Urothelium cell line (cell line): ENCODE measurements at places on chromosomes 12 and 14.

- no peak for DNase-seq
Observed at GRCh38 chr14:94376108-94376975, 12.1 kb downstream of the SERPINA1 start.

GRCh38 chr12:117408161-117408791, 46.9 kb upstream of the NOS1 start:
- peak; percentile 73 for DNase-seq

- DNase-seq = peak; percentile 30
Observed at GRCh38 chr12:70609739-70610491, 27.3 kb downstream of the PTPRB start.

DNA sequence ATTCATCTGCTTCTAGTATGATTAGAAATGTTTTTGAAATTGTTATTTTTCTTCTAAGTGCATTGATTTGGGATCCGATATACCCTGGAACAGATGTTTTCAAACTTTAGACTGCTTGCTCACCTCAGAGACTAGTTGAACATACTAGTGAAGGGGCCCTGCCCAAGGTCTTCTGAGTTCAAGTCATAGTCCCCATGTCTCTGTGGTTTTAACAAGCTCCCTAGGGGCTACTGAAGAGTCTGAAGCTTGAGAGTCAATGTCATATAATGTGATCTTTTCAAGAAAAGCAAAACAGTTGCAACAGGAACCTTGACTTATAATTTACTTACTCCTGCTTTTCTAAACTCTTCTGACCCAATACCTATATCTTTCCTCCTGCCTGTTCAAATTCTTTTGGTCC, 7.5 kb upstream of the UBE2N start:
- no peak for DNase-seq

DNA sequence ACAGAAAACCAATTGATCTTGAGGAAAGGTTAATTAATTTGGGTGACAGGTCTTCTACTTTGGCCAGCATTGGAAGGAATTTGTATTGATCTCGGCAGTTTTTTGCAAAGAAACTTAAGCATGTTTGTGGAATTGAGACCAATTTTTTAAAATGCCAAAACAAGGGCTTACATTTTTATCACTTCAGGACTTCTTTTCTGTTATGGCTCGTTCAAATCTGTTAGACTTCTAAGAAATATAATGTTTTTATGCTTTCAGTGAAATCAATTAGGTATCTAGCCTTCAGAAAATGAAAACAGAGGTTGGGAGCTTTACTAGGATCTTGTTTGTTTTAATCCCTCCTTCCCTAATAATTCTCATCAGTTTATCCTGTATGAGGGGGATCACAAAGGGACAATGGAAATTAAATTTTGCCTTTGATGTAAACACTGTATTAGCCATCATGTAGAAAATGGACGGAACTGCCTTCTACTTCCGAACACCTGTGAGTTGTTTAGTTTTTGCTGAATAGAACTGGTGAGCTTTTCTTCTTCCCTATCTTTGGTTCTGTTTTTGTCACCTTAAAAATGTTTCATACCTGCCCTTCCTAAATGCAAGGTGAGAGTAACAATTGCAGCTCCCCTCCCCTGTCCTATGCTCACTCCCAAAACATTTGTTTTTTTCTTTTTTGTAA, 7.8 kb downstream of the FOXA1 start:
- no peak for DNase-seq

GRCh38 chr12:13536219-13536910, 339.8 kb downstream of the EMP1 start:
- DNase-seq = no peak

- DNase-seq = peak; percentile 83
Observed at GRCh38 chr12:121499929-121500793, 80.7 kb downstream of the KDM2B start.

- no peak for DNase-seq
Observed at GRCh38 chr14:105312973-105313372, 1.6 kb upstream of the PACS2 start.

GRCh38 chr14:79011091-79011919, 841.1 kb downstream of the NRXN3 start:
- peak; percentile 52 for DNase-seq

DNA sequence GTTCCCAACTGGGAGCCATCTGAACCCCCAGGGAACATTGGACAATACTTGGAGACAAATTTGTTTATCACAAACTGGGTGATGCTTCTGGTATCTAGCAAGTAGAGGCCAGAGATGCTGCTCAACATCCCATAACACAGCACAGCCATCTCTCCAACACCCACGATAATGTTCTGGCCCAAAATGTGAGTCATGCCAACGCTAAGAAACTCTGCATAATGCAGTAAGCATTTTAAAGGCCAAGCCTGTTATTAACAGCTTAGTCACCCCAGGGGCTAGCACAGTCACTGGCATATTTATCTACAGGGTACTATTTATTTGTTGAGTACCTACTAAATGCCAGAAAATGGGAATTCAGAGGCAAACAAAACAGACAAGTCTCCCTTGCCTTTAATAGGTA, 873.1 kb upstream of the TMEM132C start:
- DNase-seq = peak; percentile 68

DNA sequence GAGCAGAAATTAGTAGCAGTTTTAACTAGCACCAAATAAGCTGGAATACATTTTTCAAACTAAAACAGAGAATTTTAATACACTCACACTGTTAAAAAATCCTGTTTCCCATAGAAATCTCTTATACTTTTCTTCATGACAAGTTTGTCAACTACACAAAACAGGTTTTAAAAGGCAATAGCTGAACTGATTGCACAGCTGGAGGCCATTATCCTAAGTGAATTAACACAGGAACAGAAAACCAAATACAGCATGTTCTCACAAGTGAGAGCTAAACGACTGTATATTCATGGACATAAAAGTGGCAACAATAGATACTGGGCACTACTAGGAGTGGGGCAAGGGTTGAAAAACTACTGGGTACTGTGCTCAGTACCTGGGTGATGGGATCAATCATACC, 11.6 kb upstream of the HAL start:
- DNase-seq = no peak

DNA sequence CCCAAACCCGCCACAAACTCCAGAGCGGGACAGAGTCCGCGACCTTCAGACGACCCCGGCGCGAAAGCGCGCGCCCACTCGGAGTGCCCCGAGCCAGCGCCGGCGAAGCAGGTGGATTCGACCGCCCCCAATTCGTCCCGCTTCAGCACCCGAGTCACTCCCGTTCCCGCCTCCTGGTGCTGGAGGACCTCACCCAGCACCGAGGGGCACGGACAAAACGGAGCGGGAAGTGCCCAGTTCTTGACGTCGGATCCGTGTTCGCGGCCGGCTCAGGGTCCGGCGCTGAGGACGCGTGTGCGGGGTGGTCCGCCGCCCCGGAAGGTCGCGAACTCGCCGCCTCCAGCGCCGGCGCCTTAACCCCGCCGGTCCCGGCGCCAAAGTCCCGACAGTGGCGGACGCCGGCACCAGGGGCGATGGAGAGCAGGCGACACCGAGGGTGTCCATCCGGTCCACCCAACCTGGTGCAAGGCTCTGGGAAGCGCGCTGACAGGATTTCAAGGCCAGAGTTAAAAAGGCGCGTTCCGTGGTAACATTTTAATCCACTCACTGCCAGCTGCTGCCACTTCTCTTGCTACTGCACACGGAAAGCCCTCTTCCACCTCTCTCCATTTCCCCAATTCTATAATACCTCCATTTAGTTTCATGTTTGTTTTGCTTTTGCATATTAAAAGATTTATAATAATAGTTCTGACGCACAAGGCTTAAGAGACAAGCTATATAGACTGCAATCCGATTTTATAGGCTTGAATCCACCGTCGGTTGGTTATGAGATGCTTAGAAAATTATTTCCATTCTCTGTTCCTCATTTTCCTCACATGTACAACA, 240.0 kb upstream of the CPNE8 start:
- no peak for DNase-seq

GRCh38 chr14:25120261-25120660, 70.3 kb upstream of the STXBP6 start:
- no peak for DNase-seq

DNA sequence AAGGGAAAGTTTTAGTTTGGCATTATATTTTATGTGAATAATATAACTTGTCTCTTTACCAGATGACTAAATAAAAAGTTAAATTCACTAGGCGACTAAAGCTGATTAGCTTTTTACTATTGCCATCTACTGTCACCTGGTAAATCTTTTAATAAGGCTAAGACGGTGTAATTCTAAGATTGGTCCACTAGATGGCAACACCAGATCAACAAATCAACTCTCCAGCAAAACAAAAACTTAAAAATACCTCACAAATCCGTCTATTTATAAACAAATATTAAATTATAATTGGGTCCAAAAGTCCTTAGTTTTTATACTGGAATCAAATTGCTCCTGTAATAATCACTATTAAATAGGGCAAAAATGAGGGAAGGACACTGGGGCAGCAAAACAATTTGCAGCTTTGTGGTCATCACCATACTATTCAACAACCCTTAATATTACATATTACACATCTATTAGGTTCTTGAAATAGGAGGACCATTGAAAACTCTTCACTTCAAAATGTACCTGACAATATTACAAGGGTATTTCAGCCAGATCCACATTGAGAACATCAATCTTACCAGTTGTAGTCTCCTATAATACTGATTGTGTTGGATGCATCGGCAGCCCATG, 47.9 kb downstream of the GALC start:
- DNase-seq = peak; percentile 14

DNA sequence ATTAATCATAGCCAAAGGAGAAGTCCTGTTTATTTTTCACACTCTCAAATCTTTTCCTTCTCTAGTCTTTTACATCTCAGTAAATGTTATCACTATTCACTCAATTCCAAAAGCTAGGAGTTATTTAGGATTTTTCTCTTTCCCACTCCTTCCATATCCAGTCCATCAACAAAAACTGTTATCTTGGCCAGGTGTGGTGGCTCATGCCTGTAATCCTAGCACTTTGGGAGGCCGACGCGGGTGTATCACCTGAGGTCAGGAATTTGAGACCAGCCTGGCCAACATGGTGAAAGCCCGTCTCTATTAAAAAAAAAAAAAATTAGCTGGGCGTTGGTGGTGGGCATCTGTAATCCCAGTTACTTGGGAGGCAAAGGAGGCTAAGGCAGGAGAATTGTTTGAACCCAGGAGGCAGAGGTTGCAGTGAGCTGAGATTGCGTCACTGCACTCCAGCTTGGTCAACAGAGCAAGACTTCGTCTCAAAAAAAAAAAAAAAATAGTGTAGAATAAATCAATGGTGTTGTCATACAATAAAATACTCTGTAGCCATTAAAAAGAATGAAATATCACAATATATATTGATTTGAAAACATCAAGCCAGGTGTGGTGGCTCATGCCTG, 46.6 kb upstream of the FOXJ2 start:
- no peak for DNase-seq

DNA sequence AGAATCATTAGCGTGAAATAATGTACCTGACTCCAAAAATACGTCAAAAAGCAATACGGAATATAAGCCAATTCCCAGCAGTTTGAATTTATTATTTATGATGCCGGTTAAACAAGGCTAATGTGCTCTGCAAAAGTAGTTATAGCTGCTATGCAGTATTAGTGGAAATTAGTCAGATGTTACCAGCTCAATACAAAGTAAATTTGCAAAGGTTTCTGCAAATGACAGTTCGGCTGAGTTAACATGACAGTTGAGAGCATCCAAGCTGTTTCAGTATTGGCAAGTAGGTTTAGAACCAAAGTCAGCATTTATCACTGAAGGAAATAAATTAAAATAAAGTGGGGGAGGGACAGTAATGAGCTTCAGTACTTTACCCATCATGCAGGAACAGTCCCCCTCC, 1665.8 kb upstream of the FLRT2 start:
- no peak for DNase-seq

DNA sequence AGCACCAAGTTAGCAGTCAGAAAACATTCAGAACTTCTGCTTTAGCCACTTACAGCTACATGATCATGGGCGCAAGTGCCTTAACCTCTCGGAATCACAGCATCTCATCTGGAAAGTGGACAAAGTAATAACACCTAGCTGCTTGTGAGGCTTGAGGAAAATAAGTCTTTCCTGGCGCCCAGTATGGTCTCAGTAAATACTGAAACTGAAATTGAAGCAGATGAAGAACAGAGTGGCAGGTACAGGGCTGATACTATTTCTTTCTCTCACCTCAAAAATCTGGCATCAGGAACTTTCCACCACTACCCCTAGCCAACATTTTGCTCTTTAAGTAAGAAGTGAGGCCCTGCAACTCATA, 129.7 kb upstream of the FUT8 start:
- DNase-seq = no peak

DNA sequence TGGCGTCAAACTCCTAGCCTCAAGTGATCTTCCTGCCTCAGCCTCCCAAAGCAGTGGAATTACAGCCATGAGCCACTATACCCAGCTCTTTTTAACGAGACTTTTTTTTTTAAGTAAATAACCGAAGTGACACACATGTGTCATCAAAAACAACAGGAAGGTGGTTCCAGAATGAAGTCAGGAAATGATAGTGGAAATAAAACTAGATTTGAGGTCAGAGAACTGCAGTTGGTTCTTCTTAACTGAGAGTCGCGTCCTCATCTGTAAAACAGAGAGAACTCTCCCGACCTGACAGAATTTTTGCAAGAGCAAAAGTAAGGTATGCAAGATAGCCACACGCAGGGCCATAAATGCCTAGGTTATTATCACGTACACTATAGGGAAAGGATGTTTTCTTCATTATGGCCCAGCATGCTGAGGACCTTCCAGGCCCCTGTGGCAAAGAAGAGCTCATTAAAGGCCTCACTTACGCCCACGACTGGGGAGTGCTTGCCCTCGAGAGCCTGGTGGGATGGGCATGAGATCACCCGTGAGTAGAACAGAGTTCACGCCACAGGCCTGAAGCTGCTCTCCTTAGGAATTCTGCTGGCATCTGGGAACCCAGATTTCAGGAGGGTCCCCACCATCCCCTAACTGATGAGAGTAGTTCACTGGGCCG, 67.2 kb downstream of the SCARB1 start:
- DNase-seq = no peak

DNA sequence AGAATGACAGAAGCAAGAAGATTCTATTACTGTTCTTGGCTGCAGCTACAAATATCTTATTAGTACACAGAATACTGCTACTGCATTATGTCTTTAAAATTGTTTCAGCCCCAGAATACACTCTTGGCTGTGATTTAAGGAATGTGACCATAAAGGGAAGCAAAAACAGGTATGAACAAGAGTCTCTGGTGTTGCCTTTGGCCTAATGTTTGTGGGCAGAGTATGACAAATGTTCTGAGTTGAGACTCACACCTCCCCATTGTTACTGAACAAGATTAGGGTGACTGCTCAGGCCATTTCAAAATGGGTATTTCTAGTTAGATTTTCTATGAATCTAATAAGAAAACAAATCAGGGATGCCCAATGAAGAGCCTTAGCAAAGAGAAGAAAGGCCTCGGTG, 28.5 kb downstream of the TTC6 start:
- DNase-seq = no peak

DNA sequence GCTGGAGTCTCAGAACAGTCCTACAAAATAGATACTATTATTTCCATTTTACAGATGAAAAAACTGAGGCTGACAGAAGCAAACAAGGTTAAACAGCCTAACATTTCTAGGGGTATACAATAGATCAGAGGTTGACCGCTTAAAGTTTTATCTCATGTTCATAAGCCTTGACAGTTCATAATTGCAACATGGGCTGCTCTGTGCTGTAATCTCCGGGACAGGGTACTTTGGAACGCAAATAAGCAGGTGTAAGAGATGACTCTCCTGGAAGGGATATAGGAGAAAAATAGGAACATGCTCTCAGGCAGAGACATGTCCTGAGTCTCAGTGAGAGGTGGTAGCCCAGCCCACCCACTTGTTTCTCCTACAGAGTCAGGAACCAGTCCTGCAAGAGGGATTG, 72.8 kb upstream of the RBM19 start:
- no peak for DNase-seq
